ENCODE measurements at places on chromosomes 1 and 21.

DNA sequence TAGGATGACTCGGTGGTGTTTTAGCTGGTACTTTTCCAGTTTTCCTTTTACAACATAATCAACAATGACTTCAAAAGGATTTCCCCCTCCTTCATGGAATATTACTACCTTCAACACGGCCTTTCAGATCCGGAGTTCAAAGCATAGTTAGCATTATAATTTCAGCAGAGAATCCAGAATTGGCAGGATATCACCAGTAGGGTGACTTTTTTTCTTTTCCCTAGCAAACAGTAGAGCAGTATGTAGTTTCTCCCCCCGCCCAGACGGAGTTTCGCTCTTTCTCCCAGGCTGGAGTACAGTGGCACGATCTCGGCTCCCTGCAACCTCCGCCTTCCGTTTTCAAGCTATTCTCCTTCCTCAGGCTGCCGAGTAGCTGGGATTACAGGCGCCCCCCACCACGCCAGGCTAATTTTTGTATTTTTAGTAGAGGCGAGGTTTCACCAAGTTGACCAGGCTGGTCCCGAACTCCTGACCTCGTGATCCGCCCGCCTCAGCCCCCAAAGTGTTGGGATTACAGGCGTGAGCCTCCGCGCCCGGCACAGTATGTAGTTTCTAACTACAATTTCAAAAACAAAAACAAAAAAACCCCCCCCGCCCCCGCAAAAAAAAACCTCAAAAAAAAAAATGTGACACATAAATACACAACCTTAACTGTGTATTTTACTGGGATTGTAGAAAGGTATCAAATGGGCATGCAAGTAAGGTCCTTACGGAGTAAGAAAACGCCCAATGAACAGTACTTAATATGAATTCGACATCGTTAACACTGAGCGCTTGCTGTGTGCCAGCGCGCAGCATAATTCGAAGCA, 1.5 kb upstream of the COX20 start:
- DNase-seq = peak; percentile 70

GRCh38 chr1:192580351-192580962, 4.9 kb downstream of the RGS1 start:
- peak; percentile 55 for DNase-seq

- DNase-seq = no peak
Measured at GRCh38 chr1:3188150-3188971, 119.4 kb downstream of the PRDM16 start.

- DNase-seq = peak; percentile 82
Measured at GRCh38 chr1:117606649-117607430, 992 bp downstream of the TENT5C start.

GRCh38 chr1:29282924-29283803, 46.8 kb downstream of the PTPRU start:
- no peak for DNase-seq

DNA sequence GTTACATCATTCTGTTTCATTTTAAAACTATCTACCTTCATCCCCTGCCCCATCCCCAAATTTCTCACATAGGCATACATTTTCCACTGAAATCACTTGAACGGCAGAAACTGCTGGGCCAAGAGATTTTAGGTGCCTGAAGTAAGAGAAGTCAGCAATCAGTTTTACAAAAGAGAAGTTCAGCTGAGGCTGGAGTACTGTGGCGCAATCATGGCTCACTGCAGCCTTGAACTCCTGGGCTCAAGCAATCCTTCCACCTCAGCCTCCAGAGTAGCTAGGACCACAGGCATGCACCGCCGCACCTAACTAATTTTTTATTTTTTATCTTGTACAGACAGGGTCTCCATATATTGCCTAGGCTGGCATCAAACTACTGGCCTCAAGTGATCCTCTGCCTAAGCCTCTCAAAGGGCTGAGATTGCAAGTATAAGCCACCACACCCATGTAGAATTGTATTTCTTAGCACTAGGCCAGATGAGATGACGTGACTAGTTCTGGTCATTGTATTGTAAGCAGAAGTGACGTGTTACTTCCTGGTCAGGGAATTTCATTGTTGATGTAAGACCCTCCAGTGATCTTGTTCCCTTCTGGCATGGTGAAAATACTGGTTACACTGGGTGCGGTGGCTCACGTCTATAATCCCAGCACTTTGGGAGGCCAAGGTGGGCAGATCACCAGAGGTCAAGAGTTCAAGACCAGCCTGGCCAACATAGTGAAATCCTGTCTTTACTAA, 7.1 kb downstream of the BECN2 start:
- DNase-seq = no peak

- DNase-seq = no peak
Measured at GRCh38 chr1:117162816-117163215, 41.3 kb upstream of the TRIM45 start.

DNA sequence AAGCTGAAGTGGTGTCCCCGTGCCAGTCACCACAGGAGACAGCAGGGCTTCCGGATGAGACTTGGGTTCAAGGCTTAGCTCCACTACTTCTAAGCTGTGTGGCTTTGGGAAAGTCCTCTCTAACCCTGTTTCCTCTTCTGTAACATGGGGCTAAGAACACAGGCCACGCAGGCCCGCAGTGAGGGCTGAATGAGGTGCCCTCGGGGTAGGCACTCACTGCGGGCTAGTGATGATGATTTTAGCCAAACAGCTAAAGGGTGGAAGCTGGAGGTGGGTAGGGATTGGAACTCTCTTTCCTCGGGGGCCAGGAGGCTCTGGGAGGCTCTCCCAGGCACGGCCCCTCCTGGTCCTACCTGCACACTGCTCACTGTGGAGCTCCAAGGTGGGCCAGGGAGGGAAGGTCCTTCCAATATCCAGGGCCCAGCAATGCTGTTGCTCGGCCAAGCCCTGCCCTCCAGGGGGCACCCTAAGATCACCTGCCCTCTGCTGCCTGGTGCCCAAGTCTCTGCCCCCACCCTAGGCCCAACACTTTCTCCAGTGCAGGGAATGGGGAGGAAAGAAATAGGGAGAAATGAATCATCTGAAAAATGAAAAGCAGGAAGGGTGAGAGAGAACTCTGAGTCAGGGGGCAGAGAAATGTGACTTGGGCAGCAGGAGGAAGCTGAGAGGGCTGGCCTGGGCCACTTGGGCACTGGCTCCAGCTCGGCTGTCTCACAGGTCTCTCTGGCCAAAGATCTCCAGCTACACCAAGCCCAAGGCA, 19.2 kb upstream of the EVA1B start:
- DNase-seq = peak; percentile 71

GRCh38 chr1:107990606-107991005, 25.6 kb upstream of the VAV3 start:
- DNase-seq = no peak

DNA sequence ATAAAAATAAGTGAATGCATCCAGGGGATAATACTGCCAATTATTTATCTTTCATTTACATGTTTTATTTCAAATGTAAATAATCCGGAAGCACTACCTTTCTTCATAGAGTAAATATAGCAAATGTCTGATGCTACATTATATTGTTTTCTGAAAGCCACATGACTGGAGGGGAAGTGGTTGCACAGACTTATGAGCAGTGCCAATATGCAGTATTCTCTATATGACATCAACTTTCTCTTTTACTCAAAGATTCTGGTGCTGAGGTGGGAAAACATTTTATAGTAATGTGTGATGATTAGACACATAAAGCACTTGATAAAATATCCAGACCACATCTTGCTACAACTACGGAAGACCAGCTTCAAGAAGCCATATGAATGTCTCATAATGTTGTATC, 314.7 kb downstream of the NEGR1 start:
- no peak for DNase-seq

DNA sequence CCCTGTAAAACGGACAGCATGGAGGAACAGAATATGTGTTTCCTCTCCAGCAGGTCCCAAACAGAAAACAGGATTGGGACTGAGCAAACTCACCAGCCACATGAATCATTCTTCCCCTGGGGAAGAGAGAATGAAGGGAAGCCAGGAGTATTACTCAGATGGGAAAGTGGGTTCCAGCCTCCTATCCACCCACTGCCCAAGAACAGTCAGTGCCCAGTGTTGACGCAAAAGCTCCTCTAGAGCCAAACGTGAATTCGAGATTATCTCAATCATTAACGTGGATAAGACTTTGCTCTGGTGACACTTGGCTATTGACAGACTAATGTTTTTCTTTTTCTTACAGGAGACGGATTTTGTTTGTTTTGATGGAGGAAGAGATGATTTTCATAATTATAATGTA, 9.3 kb downstream of the MIA3 start:
- no peak for DNase-seq

DNA sequence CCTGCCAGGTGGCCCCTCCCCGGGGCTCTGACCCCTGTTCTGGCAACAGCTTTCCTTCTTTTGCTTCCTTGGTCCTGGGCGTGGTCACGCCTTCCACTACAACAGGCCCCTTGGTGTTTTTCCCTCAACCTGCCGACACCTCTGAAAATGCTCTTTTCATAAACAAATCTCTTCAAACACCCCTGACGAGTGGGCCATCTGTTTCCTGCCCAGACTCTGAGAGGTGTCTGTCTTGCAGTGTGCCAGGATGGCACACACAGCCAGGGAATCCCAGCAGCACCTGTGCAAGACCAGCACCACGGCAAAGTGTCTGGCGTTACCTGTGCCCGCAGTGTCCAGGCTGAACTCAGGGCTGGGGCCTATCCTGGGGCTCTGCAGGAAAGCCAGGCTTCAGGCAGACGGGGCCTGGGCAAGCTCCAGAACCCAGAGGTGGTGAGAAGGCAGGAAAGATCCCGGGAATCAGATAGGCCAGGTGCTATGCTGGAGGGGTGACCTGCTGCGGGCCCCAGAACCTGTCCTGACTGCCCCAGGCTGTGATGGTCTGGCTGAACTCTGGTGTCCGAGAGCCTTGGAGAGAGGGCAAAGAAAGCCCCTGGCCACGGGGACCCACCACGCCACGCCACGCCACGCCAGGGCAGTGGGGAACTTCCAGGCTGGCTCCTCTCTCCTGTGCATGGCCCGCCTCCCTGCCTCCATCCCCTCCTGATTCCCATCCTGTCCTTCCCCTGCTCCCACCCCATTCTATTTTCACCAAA, 88.9 kb downstream of the SIK1 start:
- DNase-seq = no peak

DNA sequence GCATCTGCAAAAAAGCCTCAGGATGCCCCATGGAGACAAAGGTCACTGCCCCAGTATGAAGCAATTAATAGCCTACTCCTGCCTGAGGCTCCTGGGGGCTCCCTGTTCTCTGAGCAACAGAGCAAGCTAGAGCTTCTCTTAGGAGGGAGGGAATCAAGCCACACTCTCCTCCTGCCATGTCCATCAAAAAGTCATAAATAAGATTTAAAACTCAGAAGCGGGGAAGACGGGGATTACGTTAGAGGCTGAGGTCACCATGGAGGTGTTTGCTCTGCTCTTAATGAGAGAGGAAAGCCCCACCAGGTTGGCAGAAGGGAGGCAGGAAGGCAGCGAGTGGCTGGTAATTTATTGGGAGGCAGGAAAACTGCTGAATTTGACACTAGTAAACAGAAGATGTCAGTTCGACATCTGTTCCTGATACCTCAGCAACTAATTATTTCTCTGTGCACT, 98.4 kb upstream of the TNR start:
- no peak for DNase-seq

DNA sequence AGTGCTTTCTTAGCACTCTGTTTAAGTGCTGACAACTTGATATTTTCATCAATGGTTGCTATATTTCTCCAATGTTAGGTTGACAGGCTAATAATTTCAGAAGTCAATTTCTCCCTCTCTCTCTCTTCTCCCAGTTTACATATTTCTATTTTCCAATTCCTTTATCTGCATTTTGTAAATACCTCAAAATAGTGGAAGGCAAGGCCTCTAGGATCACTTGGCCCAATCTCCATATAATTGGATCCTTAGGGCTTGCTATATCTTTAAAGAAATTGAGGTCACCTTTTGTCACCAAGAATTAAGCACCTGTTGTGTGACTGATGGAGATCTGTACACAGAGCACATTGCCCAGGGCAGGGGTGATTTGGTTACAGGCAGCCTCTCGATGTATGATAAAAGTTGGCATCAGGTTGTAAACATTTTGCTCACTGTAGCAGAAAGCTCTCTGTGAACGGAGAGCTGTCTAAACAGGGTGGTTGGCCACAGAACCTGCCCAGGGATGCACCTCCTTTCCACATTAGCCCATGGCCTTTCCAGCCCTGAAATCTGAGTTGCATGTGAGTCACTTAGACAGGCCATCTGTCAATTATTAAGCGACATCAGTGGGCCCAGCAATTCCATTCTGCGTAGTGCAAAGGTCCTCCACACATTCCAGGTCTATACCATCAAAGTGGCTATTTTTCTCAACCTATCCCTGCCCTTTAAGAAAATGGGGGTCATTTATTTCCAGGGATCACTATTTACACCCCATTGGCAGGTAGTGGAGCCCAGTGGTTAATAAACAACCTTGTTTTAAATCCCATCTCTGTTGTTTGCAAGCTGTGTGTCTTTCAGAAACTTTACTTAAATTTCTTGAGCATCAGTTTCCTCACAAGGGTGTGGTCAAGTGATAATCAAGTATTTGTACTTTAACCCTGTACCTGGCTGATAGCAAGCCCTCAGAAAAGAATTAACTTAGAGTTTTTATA, 29.1 kb upstream of the IRF2BP2 start:
- DNase-seq = no peak

- peak; percentile 20 for DNase-seq
Measured at GRCh38 chr1:39205102-39205780, 746 bp downstream of the MACF1 start.

- DNase-seq = peak; percentile 33
Measured at GRCh38 chr1:158564608-158565007, 5.8 kb downstream of the OR6P1 start.

DNA sequence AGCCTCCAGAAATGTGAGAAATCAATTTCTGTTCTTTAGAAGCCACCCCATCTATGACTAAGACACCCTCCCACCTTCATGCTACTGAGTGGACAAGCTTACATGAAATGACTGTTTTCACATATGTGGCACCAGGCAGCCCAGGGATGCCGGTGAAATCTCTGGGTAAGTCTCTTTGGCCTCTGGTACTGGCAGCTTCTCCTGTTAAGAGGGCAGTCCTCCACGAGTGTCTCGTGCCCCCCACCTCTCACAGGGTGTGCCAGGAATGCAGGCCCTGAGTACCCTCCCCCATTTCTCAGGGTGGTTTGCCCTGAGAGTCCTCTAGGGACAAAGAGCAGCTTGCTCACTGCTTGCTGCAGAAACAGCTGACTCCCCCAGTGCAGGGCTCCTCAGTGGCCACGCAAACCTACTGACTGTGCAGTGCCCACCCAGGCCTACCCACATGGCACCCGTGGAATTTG, 3.2 kb upstream of the PRXL2B start:
- DNase-seq = no peak

DNA sequence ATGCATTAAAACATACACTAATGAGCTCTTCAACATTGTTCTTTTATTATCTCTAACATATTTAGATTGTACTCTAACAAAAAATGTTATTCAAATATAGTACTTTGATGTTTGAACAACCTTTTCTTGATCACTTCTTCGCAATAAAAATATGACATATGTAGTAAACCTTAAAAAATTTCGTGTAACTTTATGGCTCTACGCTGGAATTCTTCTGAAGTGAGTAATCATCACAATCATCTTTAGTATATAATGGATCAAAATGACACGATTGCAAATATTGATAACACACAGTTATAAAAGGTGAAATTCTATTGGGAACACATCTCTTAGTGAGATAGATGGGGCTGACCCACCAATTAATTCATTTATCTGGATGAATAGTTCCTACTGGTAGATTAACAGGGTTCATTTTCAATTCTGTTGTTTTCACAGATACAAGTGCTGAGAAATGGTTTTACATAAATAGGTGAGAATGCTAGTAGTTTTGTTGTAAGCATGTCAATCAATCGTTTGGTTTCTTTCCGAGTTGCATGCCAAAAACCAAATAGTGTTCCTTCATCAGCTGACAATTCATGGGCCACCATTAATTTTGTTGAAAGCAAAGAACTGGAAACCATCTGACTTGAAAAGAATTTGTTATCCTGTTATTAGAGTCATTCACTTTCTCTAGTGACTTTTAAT, 1.5 kb upstream of the ZMPSTE24 start:
- no peak for DNase-seq

Data from B cell (primary cell).